Lung (tissue), 17 donors: ENCODE measurements at places on chromosomes 5 and 9. TPM values are rescaled to one million over a fixed set of nuclear protein-coding genes. Genes with fewer than 3 reads are reported as not detected.

PCDHB10 gene
- 0.63 TPM for polyA plus RNA-seq

CXXC5 gene
- polyA plus RNA-seq, result 23.5 TPM

LHX3 gene
- not detected for polyA plus RNA-seq

ECM2 gene
- 1.8 TPM for polyA plus RNA-seq

COL15A1 gene
- polyA plus RNA-seq, result 8.1 TPM

ANKRD18A gene
- 0.35 TPM for polyA plus RNA-seq

ATP10B gene
- polyA plus RNA-seq, result 0.08 TPM

GRIA1 gene
- polyA plus RNA-seq, result 1.9 TPM

MLANA gene
- polyA plus RNA-seq, result not detected

ATP6V1G1 gene
- polyA plus RNA-seq, result 213 TPM

ZNF474 gene
- 3.3 TPM for polyA plus RNA-seq

SUSD3 gene
- 2.0 TPM for polyA plus RNA-seq

TTC23L gene
- polyA plus RNA-seq, result 0.73 TPM

LCN6 gene
- 1.4 TPM for polyA plus RNA-seq

PLAC8L1 gene
- polyA plus RNA-seq, result 0.51 TPM

NR4A3 gene
- 2.7 TPM for polyA plus RNA-seq

LEAP2 gene
- polyA plus RNA-seq, result 1.6 TPM

PCDHGB1 gene
- 0.17 TPM for polyA plus RNA-seq

GFPT2 gene
- polyA plus RNA-seq, result 14.9 TPM

TMC1 gene
- polyA plus RNA-seq, result not detected

ABLIM3 gene
- 8.0 TPM for polyA plus RNA-seq

SPAAR gene
- polyA plus RNA-seq, result 5.8 TPM

PFN3 gene
- polyA plus RNA-seq, result not detected

TCERG1 gene
- polyA plus RNA-seq, result 21.1 TPM

TNFSF8 gene
- polyA plus RNA-seq, result 7.7 TPM

HTR4 gene
- not detected for polyA plus RNA-seq

AK8 gene
- 2.4 TPM for polyA plus RNA-seq

CKMT2 gene
- 1.8 TPM for polyA plus RNA-seq

BTNL3 gene
- 1.8 TPM for polyA plus RNA-seq

TMEM215 gene
- polyA plus RNA-seq, result not detected

FOXI1 gene
- polyA plus RNA-seq, result 0.05 TPM

FAM153A gene
- 2.2 TPM for polyA plus RNA-seq

TERT gene
- polyA plus RNA-seq, result not detected

EPB41L4A gene
- 4.6 TPM for polyA plus RNA-seq

MAP3K1 gene
- 10.6 TPM for polyA plus RNA-seq

PDE8B gene
- polyA plus RNA-seq, result 1.6 TPM

BAAT gene
- 0.03 TPM for polyA plus RNA-seq

CDH9 gene
- not detected for polyA plus RNA-seq

ARL14EPL gene
- polyA plus RNA-seq, result 0.10 TPM

NMUR2 gene
- polyA plus RNA-seq, result 0.49 TPM

IL4 gene
- polyA plus RNA-seq, result not detected
